ENCODE measurements at places on chromosomes 12 and 14.
A peak's percentile ranks its signal among the peaks of the same experiment; 100 is the strongest.

DNA sequence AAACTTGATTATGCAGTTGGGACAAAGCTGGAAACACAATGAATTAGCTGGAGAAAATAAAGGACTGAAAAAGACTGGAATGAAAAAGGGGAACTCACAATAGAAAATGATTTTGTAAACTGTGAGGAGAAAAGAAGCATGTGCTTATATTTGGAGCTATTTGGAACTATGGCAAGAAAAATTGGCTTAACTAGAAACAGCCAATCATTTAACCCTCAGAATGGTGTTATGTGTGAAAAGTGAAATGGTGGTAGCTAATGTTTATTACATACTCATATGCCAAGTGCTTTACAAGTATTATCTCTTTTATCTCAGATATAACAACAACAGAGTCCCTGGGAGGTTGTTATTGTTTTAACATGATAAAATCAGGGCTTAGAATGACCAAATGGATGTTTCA, 583.1 kb upstream of the SEL1L start:
- no peak for DNase-seq

- no peak for DNase-seq
These were observed 166.9 kb upstream of the BTG1 start for GRCh38 chr12:92312463-92312964.

GRCh38 chr12:25818596-25819390, 139.7 kb upstream of the RASSF8 start:
- DNase-seq = no peak

- no peak for DNase-seq
These were observed 233.3 kb upstream of the EGLN3 start for GRCh38 chr14:34184126-34184525.

DNA sequence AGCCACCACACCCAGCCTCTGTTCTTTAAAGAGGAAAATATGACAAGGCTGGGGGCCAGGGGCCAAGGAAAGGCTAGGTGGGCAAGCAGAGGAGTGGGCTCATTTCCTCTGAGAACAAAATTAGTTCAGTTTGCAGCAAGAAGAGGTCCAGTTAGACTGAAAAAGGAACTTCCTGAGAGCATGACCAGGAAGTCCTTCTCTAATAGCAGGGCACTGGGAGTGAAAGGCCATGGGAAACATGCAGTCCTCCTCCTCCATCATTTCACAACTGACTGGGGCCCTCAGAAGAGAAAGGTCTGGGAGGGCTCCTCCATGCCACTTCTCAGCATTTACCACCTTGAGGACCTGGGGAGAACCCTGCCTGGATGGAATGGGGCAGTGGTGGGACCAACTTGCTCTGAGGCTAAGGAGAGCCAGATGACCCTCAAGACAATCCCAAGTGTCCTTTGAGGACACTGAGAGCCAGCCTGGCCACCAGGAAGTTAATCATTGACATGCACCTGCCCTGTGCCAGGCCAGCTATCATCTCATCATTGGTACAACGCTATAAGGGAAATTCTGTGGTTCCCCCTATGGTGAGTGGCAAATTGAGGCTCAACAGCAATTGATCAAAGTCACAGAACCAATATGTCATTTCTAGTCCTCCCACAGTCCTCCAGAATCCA, 2.0 kb downstream of the AQP2 start:
- DNase-seq = no peak

- DNase-seq = no peak
These were observed 19.6 kb upstream of the FBXO33 start for GRCh38 chr14:39451811-39452210.

DNA sequence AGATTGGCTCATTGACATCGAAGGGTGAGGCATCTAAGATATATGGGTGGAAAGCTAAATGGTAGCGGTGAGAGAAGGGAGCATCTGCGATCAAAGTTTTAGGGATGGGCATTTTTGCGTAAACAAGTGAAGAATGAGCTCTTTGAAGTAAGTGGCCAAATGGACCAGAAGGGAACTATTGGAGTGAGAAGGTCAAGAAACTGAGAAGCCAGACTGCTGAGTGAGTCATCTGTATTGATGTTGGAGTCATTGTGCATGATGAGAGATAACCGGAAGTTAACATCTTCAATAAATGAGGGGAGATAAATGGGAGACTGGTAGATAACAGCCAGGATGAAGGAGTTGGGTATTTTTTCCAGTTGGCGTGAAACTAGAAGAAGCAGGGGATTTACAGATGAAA, 271.9 kb upstream of the PDE3A start:
- DNase-seq = no peak

DNA sequence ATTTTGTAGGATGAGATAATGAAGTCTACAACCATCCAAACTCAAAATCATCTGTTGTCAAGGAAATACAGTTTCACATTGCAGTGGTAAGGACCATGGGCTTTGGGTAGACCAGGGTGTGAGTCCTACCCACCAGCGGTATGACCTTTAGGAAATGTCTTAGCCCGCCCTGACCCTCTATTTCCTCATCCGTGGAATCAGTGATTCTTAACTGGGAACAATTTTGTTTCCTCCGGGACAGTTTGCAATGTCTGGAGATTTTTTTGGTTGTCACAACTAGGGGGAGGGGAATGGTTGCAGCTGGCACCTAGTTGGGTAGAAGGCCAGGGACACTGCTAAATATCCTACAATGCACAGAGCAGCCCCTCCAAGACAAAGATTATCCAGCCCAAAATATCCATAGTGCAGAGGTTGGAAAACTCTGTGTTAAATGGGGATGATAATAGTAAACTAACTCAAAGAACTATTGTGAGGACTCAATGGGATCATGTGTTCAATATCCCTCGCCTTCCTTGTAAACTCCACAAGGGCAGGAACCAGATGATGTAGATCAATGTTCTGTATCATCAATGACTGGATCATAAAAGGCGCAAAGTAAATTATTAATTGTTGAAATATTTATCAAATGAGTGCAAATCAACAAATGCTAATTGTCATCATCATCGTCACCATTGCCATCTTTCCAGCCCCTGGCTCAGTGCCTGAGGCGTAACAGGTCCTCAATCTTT, 15.7 kb upstream of the IFT81 start:
- no peak for DNase-seq

GRCh38 chr14:99884834-99885648, 91.8 kb downstream of the EML1 start:
- peak; percentile 54 for DNase-seq

GRCh38 chr14:103385929-103386712, 906 bp downstream of the MARK3 start:
- peak; percentile 33 for DNase-seq

DNA sequence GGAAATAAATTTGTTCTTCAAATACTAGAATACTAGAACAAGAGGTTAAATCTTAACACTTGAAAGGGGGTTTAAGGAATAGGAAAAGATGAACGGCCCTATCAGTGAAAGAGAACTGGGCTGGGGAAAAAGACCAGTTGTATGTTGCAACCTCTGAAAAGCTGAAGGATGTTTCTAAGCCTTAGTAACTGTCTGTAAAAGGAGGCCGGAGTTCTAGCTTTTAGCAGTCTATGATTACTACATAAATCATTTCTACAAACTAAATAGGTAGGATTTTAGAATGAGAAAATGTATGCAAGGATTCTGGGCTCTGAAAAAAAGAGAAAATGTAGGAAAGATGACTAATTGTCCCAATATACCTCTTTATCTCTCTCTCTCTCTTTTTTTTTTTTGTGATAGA, 4.9 kb downstream of the CERS5 start:
- DNase-seq = no peak

DNA sequence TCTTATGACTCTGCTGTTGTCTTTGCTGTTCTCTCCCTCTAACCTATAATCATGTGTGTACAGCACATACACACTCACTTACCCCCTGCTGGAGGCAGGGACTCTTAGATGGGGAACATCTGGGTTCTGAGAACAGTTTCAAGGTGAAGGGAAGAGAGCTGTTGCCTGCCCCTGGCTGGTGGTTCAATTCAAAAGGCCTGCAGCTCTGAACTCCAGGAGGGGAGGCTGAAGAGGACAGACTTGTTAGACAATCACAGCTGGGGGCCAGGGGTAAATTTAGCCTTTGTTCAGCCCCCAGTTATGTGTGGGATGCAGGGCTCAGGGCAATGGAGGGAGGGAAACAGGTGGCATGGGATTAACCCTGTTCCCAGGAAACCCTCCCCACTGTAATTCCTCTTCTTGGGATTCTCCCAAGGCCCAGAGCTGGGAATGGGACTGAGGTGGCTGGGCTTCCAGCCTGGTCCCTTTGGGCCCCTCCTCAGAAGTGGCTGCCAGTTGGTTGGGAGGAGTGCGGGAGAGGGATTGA, 1.9 kb downstream of the MYL6B start:
- DNase-seq = no peak

DNA sequence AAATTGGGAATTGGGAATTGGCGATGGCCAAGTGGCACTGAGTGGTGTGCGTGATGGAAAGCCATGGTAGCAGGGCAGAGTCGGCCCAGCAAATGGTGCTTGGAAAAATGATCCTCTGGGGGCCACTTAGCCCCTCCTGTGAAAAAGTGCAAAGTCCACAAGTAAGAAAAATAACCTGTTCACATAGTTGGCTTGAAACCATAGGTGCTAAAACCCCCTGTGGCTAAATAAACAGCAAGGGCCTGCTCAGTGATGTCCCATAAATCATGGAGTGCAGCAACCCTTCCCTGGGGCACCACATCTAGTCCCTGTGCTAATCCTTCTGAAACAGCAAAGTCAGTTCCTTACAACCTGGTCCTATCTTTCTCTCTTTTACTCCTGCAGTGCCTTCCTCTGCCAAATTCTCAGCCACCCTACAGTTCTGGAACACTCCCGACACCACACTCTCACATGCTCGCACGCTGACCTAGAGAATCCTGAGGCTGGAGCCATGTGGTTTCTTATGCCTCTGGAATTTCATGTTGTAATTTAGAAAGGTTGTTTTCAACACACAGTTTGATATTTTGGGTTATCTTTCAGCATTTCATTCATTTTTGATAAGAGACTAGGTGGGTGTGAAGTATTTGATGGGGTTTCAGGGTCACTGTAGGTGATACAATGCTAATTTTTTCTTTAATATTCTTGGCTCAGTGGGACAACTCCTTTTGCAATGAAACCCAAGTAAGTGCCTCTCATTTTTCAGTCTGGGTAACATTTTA, 123.6 kb downstream of the SMOC1 start:
- DNase-seq = peak; percentile 24

- no peak for DNase-seq
These were observed 95.2 kb upstream of the HMGA2 start for GRCh38 chr12:65728848-65729793.

- no peak for DNase-seq
These were observed 457.3 kb downstream of the FLRT2 start for GRCh38 chr14:85987292-85987691.

DNA sequence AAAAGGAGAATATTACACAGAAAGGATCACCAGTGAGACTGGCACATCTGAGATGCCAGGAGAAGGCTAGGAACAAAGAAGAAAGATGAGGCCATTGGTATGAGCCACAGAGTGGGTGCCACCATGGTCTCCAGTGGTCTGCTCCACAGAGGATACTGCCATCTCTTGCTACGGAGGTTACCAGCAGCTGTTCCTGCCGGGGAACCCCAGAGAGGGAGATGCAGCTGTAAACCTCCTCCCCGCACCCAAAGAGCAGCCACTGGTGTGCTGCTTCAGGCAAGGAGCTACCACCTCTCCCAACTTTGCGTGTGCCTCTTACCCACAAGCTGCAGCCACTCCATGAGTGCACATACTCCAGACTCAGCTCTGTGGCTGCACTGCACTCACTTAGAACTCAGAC, 201.5 kb upstream of the RTL1 start:
- no peak for DNase-seq

DNA sequence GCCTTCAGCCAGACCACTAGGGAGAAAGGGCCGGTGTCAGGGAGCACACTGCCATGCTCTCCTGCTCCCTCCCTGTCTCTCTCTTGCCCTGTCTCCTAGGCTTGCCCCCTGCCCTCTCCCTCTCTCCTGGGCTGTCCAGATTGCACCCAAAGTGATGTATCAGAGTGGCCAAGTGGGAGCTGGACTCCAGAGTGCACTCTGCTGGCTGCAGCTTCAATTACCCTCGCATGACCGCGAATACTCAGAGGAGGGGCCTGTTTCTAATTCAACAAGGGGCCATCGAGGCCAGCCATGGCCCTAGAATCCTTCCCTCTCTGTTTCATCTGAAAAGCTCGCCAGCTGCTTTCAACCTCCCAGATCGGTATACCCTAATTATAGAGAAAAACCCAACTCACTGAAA, 206.4 kb upstream of the FKBP4 start:
- DNase-seq = no peak

- no peak for DNase-seq
These were observed 10.1 kb downstream of the GMFB start for GRCh38 chr14:54478636-54479215.

DNA sequence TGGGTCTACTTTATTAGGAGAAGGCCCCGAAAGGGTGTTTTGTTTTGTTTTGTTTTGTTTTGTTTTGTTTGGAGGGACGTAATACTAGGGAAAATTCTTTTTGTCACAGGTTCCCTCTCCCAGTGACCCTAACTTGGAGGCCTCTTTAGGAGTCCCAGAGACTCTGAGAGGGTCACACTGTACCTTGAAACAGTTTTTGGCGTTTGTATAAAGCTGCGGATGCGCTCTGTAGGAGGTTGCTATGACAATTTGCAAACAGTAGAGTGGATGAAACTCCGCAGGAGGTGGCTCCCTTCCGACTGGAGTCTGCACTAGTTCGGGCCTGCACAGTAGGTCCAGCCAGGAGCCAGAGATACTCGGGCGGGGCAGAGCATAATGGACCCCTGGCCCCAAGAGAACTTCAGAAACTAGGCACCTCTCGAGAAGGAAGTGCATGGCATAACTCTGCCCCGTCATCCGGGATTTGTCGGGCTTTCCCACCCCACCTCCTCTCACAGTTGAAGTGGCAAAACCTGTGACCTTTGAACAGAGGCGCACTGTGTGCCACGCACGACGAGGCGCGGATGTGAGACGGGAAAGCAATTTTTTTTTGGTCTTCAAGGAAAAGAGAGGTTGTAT, 1.3 kb upstream of the DYRK2 start:
- no peak for DNase-seq

DNA sequence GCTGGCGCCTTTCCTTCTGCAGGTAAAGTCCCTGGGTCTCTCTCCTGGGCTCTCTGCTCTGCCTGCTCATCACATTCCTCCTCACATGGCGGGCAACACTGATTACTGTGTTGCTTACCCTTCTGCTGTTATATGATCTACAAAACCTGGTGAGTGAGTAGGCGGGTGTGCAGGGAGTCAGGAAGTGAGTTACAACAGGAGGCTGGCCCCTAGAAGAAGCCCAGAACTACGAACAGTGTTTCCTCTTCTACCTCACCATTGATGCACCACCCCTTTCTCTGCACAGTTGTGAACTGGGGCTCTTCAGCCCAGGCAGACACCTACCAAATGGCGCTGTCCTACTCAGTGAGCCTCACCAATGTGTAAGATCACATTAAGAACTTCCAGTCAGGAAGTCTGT, 4.9 kb upstream of the KLHL33 start:
- no peak for DNase-seq

DNA sequence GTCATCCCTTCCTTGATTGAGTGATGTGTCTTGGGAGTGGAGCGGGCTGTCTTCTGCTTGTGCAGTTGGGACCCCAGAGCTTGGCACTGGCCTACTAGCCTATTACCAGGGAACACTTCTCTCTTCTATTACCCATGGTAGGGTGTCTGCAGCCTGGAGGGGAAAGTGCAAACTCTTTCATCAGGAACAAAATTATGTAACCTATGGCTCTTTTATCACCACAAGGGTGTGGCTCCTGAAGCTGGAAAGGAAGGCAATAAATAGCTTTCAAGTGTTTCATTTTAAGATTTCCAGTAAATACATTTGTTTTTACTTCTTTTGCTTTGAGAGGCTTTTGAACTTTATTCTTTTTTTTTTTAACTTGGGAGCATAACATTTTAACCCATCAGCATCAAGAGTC, 349.7 kb upstream of the FAR2 start:
- no peak for DNase-seq

GRCh38 chr12:30286345-30286926, 409.2 kb downstream of the IPO8 start:
- DNase-seq = no peak

- DNase-seq = no peak
These were observed 108.2 kb upstream of the SLC38A4 start for GRCh38 chr12:46933947-46934346.
